ENCODE measurements at places on chromosomes 6 and 20.

- DNase-seq, result no peak
Measured at GRCh38 chr6:11589261-11589660, 51.7 kb downstream of the TMEM170B start.

GRCh38 chr20:38386851-38387250 lies 40.6 kb downstream of the LBP start:
- DNase-seq, result no peak

GRCh38 chr20:38252292-38253288 lies 7.9 kb downstream of the KIAA1755 start:
- no peak for DNase-seq

DNA sequence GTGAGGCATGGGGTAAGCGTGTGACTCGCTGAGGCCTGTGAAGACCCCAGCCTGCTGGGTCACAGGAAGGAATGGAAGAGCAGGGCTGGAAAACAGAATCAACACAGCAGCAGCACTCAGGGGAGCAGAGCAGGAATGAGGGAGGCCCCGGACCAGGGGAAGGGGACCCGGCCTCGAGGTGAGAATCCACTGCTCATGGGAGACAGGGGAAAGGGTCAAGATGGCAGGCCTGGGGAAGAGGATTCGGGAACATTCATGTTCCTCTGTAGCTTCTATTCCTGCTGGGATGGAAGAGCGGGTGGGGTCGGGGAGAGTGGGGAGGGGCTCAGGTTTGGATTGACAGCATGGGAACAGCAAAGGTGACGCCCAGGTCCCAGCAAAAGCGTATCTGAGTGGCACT lies 59.4 kb downstream of the NPEPL1 start:
- no peak for DNase-seq

DNA sequence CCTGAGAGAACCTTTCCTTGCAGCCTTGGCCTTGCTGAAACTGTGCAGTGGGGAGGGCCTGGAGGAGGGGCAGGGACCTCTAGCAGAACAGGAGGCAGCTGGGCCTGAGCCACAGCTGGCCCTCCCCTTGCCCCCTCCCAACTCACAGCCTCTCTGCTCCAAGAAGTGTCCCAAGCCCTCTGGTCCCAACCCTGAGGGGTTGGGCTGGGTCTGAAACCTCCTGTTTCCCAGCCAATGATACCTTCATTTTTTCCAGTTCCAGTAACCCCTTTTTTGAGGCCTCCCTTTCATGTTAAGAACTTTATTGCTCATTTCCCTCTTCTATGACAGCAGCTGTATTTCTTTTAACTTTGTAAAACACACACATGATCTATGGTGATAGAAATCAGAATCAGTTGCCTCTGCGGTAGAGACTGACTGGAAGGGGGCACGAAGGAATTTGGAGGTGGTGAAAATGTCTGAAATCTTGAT lies 17.9 kb upstream of the ARMC12 start:
- DNase-seq, result no peak

GRCh38 chr6:142823256-142823902 lies 121.6 kb downstream of the HIVEP2 start:
- DNase-seq, result no peak
